HuH-7 (cell line): ENCODE measurements at places on chromosomes 16 and 17.

- DNase-seq, result no peak
These were observed 427.0 kb upstream of the RBFOX1 start for GRCh38 chr16:6905601-6906000.

- DNase-seq, result no peak
These were observed 66.1 kb downstream of the TANC2 start for GRCh38 chr17:63032142-63032541.

DNA sequence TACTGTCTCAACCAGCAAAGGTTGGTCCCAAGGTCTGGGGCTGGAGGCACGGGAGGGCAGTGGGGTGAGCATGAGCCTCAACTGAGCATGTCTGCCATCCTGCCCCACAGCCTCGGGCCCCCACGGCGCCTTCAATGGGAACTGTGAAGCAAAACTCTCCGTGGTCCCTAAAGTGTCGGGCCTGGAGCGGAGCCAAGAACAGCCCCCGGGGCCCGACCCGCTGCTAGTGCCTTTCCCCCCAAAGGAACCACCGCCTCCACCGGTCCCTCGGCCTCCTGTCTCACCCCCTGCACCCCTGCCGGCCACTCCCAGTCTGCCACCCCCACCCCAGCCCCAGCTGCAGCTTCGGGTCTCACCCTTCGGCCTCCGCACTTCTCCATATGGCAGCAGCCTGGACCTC, 4.2 kb downstream of the FBRS start:
- no peak for DNase-seq

DNA sequence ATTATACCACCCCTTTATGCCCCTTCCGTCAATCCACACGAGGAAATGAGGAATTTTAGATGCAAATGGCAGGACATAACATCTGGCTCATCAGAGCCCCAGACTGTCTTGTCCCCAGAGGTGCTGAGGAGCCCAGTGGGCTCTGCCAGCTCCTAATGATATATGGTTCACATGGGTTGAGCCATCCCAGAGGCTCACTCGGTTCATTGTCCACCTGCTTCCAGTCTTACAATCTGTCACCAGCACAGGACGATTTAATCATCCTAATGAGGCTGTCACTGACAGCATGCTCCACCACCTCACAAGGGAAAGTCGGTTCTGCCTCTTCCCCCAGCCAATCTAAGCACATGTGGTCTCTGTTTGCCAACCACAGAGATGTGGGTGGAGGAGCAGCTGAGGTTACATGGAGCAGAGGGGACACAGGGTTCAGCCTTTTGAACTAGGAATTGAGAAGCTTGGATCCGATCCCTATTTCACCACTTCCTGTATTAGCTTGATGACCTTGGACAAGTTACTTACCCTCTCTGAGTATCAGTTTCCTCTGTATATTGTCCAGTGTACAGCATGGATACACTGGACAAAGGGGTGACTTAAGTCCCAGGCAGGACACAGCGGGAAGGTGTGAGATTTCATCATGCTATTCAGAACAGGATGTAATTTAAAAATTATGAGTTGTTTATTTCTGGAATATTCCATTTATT, 27.0 kb upstream of the DHX8 start:
- peak; percentile 83 for DNase-seq

GRCh38 chr17:80526116-80526910, 18.3 kb upstream of the RPTOR start:
- no peak for DNase-seq

- peak; percentile 57 for DNase-seq
These were observed 30.1 kb downstream of the FZD2 start for GRCh38 chr17:44587339-44587738.

DNA sequence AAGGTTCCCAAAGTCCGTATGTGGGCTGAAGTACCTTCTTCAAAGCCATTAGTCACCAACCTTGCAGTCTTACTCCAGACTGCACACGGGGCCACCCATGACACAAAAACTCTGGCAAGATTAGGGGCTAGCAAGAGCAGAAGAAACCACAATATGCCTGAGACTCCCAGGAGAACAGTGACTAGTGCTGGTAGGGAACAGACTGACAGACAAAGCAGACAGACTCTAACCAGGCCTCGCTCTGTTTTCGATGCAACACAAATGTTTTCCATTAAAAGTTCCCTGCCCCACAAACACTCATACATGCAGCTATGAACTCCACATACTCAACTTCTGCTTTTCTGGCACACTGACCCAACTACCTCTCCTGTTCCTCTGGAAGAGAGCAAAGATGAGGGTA, 102.2 kb downstream of the HIC1 start:
- no peak for DNase-seq

DNA sequence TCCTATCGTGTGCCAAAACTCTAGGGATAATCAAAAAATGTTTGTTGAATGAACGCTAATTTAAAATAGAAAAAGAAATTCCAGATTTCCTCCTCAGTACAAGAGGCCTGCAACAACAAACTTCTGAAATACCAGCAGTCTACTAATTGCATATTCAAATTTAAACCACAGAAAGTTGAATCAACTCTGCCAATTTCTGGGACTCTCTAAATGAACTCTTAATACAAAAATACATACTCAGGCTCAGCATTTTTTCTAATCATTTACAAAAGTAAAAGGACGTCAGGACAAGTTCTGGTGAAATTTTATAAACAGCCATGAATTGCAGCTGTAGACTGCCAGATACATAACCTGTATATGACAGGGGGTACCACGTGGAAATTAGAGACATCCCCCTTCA, 49.0 kb downstream of the KANSL1 start:
- no peak for DNase-seq

GRCh38 chr16:72502594-72503005, 330.6 kb upstream of the PMFBP1 start:
- DNase-seq, result no peak

DNA sequence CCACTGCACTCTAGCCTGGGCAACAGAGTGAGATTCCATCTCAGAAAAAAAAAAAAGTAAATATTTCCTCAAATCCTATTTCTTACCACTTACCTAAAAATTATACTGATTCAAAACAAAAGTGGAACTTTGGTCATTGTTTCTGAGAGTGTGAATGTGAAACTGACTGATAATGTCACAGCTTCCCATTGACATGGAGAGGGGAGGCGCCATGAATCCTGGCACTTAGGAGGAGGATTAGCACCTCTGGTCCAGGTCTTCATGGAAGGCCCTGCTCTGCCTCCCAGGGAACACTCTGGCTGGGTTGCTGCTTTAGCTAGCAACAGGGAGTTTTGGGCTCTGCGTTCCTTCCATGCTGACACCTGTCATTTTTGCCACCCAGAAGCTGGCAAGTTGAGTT, 154.3 kb upstream of the SALL1 start:
- no peak for DNase-seq
